GM23248 (cell line): ENCODE measurements at places on chromosomes 3 and 15.
A peak's percentile ranks its signal among the peaks of the same experiment; 100 is the strongest.

DNA sequence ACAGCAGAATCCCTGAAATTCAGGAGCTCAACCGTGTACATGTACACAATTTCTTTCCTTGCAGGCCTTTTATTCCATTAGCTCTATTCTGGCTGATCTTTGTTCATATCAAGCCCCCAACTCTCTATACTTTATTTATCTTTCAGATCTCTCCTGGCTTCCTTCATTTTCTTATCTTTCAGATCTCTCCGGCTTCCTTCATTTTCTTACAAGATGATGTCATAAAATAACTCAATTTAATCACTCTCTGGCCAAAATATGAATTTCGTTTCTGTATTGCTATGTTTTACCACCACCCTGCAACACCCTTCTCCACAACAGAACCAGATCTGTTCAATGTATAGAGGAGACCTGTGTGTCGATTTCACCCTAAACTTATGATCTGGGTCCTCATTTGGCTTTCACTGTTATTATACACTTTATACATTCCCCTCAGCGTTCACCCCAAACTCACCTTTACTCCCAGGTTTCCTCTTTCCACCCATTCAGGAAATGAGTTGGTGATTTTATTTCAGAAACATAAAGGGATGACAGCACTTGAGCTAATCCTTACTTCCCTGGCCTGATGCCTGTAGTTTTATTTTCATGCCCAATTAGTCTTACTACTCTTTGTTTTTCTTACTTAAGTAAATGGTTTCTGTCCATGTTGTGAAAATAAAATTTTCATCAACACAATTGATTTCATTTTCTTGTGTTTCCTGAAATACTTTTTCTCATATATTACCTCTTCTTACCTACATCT is 195.5 kb downstream of the BCHE start:
- DNase-seq = no peak

DNA sequence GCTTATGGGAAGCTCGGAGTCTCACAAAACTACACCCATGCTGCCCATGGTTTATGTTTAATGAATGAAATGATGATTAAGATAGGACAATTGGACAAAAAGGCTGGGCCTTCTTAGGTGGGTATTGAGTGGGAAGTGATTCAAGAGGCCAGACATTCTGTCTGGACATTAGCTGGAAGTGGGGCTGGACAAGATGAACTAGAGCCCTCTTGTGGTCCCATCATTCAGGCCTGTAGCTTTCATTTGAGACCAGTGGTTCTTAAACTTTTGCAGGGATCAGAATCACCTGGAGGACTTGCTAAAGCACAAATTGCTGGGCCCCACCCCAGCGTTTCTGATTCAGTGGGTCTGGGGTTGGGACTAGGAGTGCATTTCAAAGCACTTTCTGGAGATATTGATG is 290.4 kb upstream of the CTDSPL start:
- DNase-seq = peak; percentile 12

DNA sequence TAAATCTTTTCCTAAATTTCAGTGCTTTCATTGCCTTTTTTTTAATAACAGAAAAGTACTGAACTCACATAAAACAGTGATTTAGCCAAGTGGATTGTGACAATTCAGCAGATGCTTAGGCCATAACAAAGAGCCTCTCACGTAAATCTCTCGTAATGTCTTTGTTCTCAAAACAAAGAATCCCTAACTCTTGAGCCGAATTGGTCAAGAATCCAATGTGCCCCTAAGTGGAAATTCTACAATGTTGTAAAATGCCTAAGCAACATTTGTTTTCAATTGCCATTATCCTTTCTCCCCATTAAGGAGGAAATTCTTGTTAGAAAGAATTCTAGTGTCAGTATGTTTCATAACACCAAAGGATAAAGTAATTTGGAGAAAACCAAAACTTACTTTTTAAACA is 235.7 kb upstream of the THBS1 start:
- DNase-seq = peak; percentile 68

GRCh38 chr3:195836476-195837135 is 24.9 kb upstream of the MUC4 start:
- no peak for DNase-seq

- DNase-seq = no peak
These were observed 169.8 kb downstream of the FEZF2 start for GRCh38 chr3:62203561-62203960.
